Activated B cell treated with CpG ODN at 0.5 μM for 24 hours (primary cell): ENCODE measurements at places on chromosomes 3 and 15. TPM values are rescaled to one million over a fixed set of nuclear protein-coding genes. Genes with fewer than 3 reads are reported as not detected.

- peak overlapping the region; percentile 92 for H3K27ac ChIP-seq
- DNase-seq, result no peak
Observed at GRCh38 chr15:31361764-31362515, 35.3 kb downstream of the KLF13 start.

- no peaks in the 10 kb centered on the region for H3K27me3 ChIP-seq
- DNase-seq, result no peak
- H3K36me3 ChIP-seq, result peaks cover 40% of the 10 kb centered on the region
Observed at GRCh38 chr3:42037318-42037945, 53.7 kb upstream of the TRAK1 start.

FBXO45 gene
- 5.7 and 6.5 TPM in 2 replicates for total RNA-seq

SLC38A3 gene
- total RNA-seq, result not detected in 2 replicates

DNA sequence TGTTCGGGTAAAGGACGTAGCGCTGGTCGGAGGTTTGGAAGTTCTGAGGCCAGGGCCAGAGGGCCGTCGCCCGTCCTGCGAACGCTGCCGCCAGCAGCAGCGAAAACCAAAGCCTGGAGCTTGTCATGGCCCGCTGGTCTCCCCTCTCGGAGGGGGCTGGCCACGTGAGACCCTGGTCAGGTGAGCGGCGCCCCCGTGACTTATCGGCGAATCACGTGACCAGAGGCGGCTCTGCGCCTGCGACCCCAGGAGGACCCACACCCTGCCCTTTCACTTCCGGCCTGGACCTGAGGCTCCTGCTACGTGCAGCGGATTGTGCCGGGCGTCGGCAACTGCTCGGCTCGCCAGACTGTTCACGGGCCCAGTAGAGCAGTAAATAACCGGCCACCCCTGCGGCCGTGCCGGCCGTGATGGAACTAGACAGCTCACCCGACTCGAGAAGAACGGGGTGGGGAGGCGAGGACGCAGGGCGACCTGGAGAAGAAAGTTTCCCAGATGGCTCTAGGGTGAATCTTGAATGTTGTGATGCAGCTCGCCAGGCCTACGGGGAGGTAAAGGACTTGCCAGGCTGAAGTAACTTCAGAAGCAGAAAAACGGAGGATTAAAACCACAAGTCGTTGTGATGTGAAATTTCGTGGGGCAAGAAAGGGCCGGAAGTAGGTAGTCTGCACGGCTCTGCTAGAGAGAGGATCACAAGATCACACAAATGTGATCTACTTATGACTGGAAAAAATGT is at the start of gene HEXA:
Gene HEXA (minus strand): TSS at position 169 of the 736 bp plus-strand sequence. CDS start 42 bp downstream, at position 127.
- no peaks in the 10 kb centered on the region for H3K27me3 ChIP-seq
- peaks cover 17% of the 10 kb centered on the region for H3K36me3 ChIP-seq
- peak within 1 kb of the TSS; percentile 91 for H3K4me3 ChIP-seq
- H3K4me1 ChIP-seq, result peaks cover 58% of the 10 kb centered on the region
- H3K27ac ChIP-seq, result peak within 1 kb of the TSS; percentile 97
- peak; percentile 99 for DNase-seq

PLEKHO2 gene
- total RNA-seq, result 36.5 and 38.1 TPM in 2 replicates

- DNase-seq, result no peak
- H3K27me3 ChIP-seq, result no peaks in the 10 kb centered on the region
- no peaks in the 10 kb centered on the region for H3K4me1 ChIP-seq
- H3K36me3 ChIP-seq, result no peaks in the 10 kb centered on the region
- H3K27ac ChIP-seq, result no peak overlapping the region
Observed at GRCh38 chr15:56298723-56299122, 55.0 kb upstream of the RFX7 start.

GRCh38 chr3:150920236-150920635 is 15.0 kb upstream of the MINDY4B start:
- no peak overlapping the region for H3K27ac ChIP-seq
- H3K27me3 ChIP-seq, result peaks cover 13% of the 10 kb centered on the region
- peaks cover 2% of the 10 kb centered on the region for H3K4me1 ChIP-seq
- DNase-seq, result no peak
- H3K36me3 ChIP-seq, result no peaks in the 10 kb centered on the region

ARRDC4 gene
- total RNA-seq, result 1.8 and 2.0 TPM in 2 replicates

DNA sequence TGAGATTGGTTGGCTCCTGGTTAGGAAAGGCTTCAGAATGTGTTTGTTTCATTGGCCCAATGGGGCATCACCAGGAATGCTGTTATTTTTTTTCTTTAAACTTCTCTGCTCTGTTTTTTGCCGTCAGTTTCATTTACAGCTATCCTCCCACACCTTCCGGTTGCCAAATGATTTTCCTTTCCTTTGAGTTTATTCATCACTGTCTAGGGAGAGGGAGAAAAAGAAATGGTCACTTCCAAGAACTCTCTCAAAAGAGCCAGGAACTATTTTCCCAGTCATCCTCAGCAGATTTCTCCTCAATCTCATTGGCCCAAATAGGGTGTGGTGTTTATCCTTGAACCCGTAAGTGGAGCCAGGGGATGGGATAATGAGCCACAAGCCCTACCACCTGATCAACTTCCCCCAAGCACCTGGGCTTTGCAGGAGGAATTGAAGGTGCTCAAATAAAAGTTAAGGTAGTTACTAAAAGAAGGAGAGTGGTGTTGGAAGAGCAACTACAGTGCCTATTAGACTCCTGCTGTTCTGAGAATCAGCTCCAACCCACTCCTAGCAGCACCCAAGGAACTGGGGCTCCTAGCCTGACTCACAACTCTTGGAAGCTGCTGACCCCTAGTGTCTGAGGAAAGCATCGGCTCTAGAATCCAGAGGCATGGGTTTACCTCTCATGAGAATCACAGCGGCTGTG is 183.8 kb upstream of the IL12A start:
- no peaks in the 10 kb centered on the region for H3K36me3 ChIP-seq
- H3K4me3 ChIP-seq, result no peak overlapping the region
- H3K27ac ChIP-seq, result no peak overlapping the region
- no peaks in the 10 kb centered on the region for H3K27me3 ChIP-seq
- DNase-seq, result no peak

DNA sequence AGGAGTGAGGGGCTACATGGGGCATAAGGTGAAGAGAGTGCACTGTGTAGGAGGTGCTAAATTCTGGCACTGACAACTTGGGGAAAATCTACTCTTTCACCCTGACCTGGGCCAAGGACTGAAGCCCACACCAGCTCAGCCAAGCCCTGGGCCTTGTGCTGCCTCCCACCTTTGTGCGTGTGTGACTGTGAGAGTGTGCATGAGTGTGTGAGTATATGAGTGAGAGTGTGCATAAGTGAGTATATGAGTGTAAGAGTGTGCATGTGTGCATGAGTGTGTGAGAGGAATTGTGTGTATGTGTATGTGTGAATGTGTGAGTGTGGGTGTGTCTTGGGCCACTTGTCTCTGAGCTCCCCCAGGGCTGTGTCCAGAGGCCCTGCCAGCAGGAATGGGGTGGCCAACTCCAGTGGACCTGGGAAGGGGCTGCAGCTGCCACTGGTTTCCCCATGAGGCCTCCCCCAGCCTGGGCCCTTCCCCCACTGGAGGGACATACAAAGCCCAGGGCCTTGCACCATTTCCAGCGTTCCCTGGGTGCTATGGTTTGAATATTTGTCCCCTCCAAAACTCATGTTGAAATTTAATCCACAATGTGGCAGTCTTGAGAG is 15.2 kb downstream of the C3orf22 start:
- H3K27ac ChIP-seq, result no peak overlapping the region
- DNase-seq, result no peak
- H3K4me3 ChIP-seq, result no peak overlapping the region

TGM4 gene
- total RNA-seq, result not detected in 2 replicates

DNA sequence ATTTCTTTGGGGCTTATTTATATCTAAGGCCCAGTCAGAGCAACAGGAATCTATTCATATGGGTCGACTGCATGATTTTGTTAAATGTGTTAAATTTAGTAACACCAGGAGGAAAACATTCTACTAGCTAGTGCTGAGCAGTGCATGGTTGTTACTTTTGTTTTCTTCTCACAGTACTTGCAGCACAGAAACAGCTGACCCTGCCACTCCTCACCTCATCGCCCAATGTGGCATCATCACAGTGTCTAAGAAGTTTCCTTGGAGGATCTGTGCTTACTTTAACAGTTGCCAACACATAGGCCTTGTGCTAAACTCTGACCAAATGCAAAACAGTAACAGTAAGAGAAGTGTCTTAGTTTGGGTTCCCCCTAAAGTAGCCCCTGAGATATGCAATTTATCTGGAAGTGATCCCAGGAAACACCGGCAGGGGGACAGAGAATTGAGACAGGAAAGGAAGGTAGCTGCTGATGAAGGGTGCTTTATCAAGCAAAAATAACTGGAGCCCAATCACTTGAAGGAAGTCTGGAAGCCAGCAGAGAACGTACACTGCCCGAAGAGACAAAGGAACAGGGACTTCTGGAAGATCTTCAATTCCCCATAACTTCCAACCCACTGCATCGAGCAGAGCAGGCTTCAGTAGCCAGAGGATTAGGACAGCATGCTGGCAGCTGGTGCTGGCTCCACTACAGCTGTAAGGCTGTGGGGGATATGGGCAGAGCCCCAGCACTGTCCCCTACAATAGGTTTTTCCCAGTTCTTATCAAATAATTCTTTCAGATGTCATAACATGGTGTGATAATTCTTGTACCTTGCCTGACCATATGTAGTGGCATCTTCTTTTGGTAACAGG is 36.0 kb upstream of the ULK4 start:
- no peak overlapping the region for H3K4me3 ChIP-seq
- no peaks in the 10 kb centered on the region for H3K27me3 ChIP-seq
- no peaks in the 10 kb centered on the region for H3K36me3 ChIP-seq
- DNase-seq, result no peak
- no peak overlapping the region for H3K27ac ChIP-seq
- H3K4me1 ChIP-seq, result no peaks in the 10 kb centered on the region

MEIS2 gene
- total RNA-seq, result 0.24 TPM in 1 of 2 replicates, not detected in the other

DNA sequence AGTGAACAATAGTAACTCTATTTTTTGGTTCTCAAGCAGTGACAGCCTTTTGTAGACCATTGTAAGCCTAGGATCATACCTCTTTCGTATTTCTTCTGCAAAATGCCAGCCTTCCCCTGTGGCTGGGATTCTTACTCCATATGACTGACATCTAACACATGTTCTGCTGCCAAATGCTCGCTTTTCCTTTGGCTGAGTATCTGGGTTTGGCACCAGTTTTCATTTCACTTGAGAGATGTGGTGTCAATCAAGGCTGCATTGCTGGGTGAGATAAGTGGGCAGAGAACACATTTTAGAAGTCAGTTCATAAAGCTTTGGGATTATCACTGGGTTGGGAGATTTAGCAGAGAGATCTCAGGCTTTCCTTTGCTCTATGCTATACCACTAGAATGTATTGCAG is 514.7 kb upstream of the SGO1 start:
- no peaks in the 10 kb centered on the region for H3K4me1 ChIP-seq
- no peaks in the 10 kb centered on the region for H3K36me3 ChIP-seq
- H3K27ac ChIP-seq, result no peak overlapping the region
- H3K4me3 ChIP-seq, result no peak overlapping the region

DNA sequence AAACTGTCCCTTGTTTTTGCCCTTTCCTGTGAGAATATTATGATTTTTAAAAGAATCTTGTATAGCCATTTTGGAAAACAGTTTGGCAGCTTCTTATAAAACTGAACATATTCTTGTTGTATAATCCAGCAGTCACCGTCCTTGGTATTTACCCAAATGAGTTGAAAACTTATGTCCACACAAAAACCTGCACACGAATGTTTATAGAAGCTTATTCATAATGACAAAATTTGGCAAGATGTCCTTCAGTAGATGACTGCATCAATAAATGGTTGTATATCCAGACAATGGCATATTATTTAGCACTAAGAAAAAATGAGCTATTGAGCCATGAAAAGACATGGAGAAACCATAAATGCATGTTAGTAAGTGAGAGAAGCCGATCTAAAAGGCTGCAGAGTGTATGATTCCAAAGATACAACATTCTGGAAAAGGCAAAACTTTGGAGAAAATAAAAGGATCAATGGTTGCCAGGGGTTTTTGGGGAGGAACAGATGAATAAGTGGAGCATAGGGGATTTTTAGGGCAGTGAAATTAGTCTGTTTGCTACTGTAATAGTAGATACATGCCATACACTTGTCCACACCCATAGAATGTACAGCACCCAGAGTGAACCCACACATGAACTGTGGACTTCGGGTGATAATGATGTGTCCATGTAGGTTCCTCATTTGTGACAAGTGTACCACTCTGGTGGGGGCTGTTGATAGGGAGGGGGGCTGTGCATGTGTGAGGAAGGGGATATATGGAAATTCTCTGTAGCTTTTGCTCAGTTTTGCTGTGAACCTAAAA is 31.7 kb downstream of the LIMD1 start:
- no peak overlapping the region for H3K4me3 ChIP-seq
- H3K27ac ChIP-seq, result no peak overlapping the region
- no peaks in the 10 kb centered on the region for H3K27me3 ChIP-seq
- no peak for DNase-seq
- H3K4me1 ChIP-seq, result peaks cover 49% of the 10 kb centered on the region

DNA sequence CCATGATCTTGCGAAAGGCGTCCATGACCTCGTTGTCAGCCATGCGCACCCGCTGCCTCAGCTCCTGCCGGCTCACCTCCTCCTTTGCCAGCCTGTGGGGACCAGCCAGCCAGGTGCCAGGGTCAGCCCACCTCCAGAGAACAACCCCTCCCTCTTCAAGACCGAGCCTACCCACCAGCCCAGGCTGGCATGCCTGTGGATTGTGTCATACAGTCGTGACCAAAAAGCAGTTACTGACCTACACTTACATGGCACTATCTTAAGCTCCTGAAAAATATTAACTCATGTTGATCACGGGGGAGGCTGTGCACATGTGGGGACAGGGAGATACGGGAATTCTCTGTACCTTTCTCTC is 10.7 kb upstream of the CAMK1 start:
- H3K36me3 ChIP-seq, result peaks cover 26% of the 10 kb centered on the region
- H3K4me3 ChIP-seq, result peak overlapping the region; percentile 32
- H3K4me1 ChIP-seq, result peaks cover 58% of the 10 kb centered on the region
- H3K27me3 ChIP-seq, result no peaks in the 10 kb centered on the region
- no peak for DNase-seq

DAZL gene
- total RNA-seq, result not detected in 2 replicates

DNA sequence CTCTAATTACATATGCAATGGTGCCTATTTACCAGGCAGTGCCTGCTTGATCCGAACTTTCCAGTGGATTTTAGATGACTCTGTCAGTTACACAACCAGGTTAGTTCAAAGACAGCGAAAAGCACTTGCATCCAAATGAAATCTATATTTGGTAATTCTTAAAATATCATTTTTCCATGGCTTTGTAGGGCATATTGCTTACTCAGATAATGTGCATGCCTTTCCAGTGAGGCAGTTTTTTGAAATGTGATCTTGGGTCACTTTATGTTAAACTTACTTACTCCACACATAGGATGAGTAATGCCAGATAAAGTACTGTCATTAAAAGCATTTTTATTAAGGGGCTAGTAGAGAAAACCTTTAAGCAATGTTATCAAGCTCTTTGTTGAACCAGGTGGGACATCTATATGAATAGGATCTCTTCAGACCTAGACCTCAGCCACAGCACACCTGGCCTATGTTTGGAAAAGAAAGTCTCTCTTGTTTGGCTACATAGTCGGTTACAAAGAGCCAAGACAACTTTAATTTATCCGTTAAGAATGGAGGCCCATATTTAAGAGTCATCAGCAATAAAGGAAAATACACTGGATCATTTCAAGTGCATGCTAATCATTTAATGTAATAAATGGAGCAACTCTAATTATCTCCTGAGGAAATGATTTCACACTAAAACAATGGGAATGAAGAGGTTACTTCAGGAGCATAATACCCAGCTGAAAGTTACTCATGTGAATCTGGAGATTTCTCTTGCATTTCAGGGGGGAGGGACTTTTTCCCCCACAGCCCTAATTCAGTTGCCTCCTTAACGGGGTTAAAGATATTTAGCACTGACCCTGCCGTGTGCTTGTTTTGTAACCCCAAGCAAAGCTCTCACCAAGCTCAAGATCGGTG is 56.3 kb upstream of the TMCO5A start:
- no peaks in the 10 kb centered on the region for H3K36me3 ChIP-seq
- H3K4me1 ChIP-seq, result no peaks in the 10 kb centered on the region
- no peak overlapping the region for H3K27ac ChIP-seq
- H3K4me3 ChIP-seq, result no peak overlapping the region
- peaks cover 8% of the 10 kb centered on the region for H3K27me3 ChIP-seq
- no peak for DNase-seq

IL5RA gene
- not detected in 2 replicates for total RNA-seq
